ENCODE measurements at places on chromosomes 11 and 22.

DNA sequence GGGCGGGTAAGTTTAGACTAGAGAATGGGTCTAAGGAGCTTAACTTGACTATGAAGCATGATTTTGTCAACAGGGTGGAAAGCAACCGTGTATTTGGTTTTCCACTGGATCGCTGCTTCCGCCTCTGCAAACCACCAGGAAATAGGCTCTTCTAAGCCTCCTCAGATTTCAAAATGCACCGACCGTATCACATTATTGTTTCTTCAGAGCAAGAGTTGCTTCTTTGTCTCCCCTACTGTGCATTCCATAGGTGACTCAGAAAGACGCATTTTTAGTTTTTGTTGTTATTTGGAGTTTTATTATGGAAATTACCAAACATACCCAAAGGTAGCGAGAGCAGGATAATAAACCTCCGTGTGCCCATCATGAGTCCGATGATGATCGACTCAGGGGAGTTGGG is 64.3 kb upstream of the RASD2 start:
- no peak for DNase-seq

- DNase-seq: no peak
Observed at GRCh38 chr22:49738566-49738965, 89.1 kb downstream of the BRD1 start.

- DNase-seq: no peak
Observed at GRCh38 chr11:95891423-95892170, 32.3 kb downstream of the MTMR2 start.

DNA sequence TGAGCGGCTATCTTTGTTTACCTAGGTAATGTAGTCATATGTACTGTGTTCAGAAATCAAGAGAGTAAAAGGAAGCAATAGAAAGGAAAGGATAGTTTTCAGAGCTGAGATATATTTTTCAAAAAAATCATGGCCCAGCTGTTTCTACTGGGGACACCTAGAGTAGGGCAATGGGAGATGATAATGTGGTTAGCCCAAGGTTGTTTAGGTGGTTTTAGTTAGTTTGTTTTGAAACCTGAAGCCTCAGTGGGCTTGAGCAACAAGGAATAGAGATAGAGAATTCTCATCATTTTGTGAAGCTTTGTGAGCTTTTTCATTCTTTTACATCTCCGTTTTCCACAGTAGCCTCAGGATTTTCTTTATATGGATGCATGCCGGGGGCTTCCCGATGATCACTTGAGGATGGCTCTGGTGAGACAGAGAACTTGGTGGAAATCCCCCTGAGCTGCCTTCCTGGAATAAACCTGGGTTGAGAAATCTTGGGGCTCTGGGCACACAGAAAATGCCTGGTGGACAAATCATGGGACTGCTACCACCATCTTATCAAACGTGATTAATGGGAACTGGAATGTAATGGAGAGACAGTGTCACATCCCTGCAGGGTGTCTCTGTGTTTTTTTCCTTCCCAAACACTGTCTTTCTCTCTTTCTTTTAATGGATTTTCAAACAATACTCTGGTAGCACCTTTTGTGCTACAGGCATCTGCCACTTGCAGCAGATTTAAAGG is 49.0 kb downstream of the ARHGAP42 start:
- DNase-seq: no peak

GRCh38 chr11:92211576-92212167 is 12.9 kb upstream of the FAT3 start:
- DNase-seq: no peak

GRCh38 chr11:12871241-12871640 is 137.9 kb upstream of the RASSF10 start:
- no peak for DNase-seq

GRCh38 chr11:134120143-134120850 is 51.4 kb downstream of the JAM3 start:
- no peak for DNase-seq

- no peak for DNase-seq
Observed at GRCh38 chr11:118168751-118169150, 7.7 kb downstream of the SCN2B start.

DNA sequence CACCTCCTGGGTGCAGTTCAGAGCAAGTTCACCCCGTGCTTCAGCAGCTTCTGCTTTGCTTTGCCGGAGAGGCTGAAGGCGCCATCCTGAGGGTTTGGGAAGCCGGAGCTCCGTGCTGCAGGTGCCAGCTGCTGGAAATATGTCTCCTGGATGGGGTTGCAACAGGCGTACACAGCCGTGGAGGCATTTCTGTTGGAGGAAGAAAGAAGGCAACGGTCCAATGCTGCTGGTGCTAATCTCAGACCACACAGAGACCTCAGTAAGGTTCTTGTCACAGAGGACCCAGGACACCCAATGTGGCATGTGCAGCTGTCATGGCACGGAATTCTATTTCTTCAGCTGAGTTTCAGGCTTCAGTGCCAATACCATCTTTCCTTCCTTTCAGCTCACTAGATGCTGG is 24.2 kb downstream of the ASPHD2 start:
- no peak for DNase-seq

GRCh38 chr11:96893988-96894387 is 504.2 kb downstream of the JRKL start:
- DNase-seq: no peak

DNA sequence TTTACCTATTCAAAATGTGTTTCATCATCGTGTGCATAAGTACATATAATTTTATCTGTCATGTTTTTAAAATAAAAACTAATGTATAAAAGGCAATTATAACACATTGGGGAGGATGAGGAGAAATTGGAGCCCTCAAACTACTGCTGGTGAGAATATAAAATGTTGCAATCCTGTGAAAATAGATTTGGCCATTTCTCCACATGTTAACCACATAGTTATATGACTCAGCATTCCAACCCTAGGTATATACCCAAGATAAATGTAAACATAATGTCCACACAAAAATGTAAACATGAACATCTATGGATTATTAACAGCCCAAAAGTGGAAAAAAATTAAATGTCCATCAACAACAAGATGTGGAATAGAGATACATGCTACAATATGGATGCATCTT is 928.0 kb upstream of the FAT3 start:
- DNase-seq: no peak

GRCh38 chr11:105906517-105906916 is 115.5 kb downstream of the MSANTD4 start:
- DNase-seq: no peak

DNA sequence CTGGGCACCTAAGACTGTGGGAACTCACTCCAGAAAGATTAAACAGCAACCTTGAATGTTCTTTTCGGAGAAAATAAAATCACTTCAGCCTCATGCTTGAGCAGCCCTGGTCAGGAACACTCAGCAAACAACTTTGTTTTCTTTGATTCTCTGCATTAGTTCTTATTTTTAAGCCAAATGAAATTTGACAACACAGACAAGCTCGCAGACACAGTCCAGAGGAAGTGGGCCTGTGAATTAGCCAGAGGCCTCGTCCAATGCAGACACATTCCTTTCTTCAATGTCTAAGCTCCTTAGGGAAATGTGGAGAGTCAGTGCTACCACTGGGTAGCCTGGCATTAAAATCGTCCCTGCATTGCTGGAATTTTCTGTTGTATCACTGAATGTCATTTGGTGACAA is 62.9 kb upstream of the CSNK2A3 start:
- DNase-seq: no peak

GRCh38 chr11:17314232-17314547 is 37.4 kb upstream of the NCR3LG1 start:
- DNase-seq: no peak

DNA sequence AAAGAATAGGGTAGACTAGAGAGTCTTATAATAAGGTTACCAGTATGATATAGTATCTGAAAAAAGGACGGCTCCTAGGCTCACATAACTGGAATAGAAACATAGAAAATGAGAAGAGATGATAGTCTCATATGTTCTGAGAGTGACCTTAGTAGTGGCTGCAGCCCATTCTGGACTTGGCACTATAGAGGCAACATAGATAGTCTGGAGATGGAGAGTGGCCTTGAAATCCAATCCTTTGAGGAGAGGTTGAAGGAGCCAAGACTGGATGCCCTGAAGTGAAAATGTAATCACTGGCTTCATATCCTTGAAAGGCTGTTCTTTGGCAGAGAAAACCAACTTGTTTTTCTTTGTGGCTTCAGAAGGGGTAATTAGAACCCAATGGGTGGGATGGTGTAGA is 81.1 kb downstream of the STIM1 start:
- DNase-seq: no peak

DNA sequence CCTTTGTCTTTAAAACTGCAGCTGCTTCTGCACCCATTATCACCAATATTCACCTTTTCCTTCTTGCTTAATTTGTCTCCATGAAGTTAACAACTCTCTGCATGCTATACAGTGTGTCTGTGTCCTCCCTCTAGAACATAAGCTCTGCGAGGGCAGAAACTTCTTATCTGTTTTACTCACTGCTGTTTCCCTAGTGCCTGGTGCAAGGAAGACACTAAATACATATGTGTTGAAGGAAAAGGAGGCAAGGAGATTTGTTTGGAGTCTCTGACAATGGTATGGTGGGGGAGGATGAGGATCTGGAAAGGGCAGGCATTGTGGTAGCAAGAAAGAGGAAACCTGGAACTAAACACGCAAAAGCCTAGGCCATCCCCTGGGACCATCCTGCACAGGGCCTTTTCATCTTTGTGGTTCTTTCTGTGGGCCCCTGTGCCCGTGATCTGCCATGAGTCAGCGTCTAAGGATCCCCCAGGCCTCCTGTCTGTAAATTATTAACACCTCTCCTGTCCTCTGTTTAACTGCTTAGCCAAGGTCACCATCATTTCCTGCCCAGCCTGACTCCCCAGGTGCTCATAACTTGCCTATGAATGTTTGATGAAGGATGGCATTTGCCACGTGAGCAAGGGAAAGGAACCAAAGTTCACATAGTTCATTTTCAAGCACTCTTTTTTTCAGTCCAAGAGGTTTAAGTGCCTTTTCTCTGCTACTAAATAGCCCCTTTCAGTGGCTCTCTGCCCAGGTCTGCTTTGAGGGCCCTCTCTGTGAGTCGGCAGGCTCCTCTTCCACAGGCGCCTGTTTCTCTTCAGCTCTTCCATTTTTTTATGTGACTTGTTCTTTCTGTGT is 131.1 kb downstream of the RASSF10 start:
- no peak for DNase-seq

DNA sequence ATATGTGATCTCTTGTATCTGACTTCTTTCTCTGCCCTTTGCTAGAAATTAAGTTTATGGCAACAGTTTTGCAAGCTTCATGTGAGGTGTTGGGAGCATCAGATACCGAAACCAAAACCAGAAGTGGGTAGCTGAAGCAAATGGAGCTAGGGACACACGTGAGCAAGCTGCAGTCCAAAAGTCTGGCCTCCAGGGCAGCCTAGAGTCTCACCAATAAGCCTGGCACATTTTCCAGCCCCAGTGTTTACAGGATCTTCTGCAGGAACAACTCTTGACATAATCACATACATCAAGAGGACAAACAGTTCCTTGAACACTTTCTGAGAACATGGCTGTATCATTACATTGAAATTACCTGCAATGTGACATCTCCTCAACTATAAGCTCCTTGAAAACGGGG is 114.1 kb downstream of the LARGE1 start:
- DNase-seq: no peak

GRCh38 chr11:27312110-27312509 is 50.9 kb downstream of the CCDC34 start:
- no peak for DNase-seq

DNA sequence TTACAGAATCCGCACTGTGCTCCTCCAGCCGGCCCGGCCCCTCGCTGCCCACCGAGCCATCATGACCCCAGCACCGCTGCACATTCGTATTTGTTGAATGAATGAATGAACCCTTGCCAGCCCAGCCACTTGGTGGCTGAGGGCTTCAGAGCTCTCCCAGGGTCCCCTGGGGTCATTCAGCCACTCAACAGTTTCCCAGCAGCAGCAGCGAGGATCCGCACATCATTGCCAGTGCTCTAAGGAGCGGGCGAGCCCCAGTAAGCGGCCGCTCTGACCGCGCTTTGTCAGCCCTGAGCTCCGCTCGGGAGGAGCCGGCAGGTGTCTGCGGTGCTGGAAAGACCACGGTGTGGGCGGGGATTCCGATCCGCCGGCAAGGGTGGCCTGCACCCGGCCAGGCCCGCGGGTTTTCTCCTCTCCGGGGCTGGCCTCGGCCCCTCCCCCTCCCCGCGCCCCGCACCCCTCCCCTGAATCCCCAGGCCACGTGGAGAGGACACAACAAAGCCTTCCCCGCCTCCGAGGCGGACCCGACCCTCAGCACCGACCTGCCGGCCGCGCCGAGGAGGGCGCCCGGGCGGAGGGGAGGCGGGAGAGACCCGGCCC is 563 bp downstream of the BID start:
- DNase-seq: peak; percentile 72

- DNase-seq: no peak
Observed at GRCh38 chr11:92206441-92206840, 18.2 kb upstream of the FAT3 start.

DNA sequence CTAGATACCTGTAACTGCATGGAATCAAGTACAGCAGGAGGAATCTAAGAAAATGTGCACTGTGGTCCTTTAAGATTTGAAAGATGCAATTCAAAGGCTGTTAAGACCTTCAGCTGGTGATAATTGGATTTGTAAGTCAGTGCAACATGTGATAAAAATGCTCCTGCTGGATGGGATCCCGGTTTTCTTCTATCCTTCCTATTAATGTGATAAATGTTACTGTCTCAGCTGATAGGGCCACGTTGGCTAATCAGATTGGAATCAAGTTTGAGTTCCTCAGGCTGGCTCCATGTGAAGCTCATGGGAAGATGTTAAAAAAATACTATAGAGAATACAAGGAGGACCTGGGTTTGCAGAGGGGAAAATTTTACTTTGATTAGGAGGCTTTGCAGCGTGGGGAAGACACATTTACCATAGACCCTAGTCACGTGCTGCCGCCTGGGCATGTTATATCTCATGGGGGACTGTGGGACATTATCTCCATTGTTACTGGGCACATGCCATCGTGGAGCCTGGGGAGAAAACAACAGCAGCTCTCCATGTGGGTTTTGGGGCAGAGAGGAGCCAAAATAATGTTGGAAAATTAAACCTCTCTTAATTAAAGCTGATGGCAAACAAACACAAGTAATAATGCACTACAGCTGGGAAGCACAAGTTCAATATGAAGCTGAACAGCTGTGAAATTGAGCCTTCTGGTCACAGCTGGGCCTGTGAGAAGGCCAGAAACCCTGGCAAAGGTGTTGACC is 652.5 kb downstream of the NTM start:
- DNase-seq: no peak

DNA sequence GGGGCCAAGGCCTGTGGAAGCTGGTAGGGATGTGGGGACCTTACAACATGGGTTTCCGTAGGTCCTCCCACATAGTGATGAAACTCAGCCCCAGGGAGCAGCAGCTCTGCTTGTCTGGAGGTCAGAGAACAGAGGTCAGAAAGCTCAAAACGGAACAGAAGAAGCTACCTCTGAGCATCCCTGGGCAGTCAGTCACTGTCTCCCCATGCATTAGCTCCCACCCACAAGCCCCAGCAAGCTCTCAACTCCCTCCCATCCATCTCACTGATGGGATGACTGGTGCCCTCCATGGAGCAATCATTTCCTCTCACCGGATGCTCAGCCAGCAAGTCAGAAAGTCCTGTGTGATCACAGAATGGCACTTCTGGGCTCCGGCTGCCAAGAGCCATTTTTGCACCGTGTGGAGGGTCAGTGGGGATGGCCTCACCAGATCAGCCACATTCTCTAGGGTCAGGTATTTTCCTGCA is 1.9 kb downstream of the TPP1 start:
- no peak for DNase-seq

Measured in stimulated activated CD8-positive, alpha-beta memory T cell treated with anti-CD3 and anti-CD28 coated beads, Interleukin-2, amount 100 ng/mL, for 48 hours (primary cell).